ENCODE measurements at places on chromosomes 12 and 14. TPM values are rescaled to one million over a fixed set of nuclear protein-coding genes. Genes with fewer than 3 reads are reported as not detected.
A peak's percentile ranks its signal among the peaks of the same experiment; 100 is the strongest.

TEDC1 gene
- 34.4 TPM for polyA plus RNA-seq

DNA sequence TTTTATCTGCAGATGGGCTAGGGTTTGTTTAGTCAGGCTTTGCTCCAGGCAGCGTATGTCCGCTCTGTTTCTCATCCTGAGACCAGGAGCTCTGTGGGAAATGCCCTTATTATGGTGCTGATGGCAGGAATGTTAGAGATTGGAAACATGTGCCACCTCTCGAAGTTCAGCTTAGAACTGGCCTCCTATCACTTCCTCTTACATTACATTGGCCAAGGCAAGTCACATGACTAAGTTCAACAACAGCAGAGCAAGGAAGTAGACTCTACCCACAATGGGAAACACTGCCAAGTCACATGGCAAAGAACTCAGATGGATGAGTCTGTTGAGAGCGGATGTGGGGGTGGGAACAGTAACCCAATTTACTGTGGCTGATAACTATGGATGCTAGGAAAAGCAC lies 161.9 kb upstream of the WSCD2 start:
- DNase-seq, result no peak

- DNase-seq, result no peak
Observed at GRCh38 chr14:65854215-65854614, 441.7 kb downstream of the FUT8 start.

DNA sequence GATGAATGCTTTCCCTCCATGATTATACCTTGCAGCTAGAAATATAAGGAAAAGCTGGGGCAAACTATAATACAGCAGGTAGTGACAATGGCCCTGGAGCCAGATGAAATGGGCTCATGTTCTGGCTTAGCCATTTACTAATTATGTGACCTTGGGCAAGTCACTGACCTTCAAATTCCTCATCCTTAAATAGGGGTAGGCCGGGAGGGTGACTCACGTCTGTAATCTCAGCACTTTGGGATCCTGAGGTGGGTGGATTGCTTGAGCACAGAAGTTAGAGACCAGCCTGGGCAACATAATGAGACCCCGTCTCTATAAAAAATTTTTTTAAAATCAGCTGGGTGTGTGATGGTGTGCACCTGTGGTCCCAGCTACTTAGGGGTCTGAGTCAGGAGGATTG lies 155.4 kb downstream of the C12orf75 start:
- no peak for DNase-seq

- DNase-seq, result peak; percentile 56
Observed at GRCh38 chr12:100267603-100268281, 765 bp downstream of the SCYL2 start.

- DNase-seq, result no peak
Observed at GRCh38 chr14:67859169-67859749, 39.7 kb downstream of the RAD51B start.

RNASE7 gene
- not detected for polyA plus RNA-seq

DNA sequence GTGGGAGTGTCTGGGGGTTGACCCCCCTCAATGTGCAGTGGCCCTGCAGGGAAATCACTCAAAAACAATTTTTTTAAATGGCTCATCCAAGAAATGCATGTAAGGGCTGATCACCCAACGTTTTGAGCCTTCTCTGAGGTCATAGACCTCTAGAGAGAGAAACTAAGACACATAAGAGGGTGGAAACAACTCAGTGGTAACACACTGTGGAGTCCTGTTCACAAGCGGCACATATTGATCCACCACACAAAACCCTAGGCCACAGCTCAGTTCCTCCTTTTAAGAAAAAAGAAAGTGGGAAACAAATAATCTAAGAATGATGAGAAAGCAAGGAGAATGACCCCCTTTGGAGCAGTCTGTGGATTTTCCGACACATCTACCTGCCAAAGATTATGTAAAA lies 83.0 kb upstream of the METAP2 start:
- DNase-seq, result no peak

DNA sequence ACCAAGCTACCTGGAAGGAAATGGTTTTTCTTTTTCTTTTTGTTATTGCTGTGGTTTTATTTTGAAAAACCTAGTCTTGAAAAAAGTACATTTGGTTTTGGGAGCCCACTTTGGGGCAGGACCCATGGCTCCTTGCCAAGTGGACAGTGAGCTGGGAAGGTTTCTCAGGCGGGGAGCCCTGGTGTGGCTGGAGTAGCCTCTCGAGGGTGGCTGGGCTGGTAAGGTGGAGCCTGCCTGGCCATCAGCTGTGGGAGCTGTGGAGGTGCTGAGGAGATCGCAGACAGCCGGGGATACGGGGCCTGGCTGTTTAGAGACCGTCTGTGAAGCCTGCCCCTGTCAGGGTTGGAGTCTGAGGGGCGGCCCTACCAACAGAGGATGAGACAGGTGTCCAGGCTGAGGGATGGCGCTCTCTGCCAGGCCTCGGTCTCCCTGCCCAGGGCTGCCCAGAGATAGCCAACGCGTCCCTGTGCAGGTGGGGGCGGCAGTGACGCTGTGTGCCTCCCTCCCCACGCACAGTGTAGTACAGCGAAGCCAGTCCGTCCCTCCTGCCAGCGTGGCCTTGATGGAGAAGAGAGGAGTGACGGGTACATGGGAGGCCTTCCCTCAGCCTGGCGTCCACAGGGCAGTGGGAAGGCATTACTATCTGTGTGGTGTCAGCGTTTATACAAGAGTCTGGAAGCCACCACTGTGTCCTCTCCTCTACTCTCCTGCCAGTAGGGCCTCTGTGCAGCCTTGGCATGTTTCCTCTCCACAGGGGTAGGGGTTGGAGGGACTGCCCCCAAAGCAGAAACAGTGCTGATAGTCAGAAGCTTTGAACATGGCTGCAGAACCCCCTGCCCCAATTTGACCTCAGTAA lies 5.9 kb downstream of the RIN3 start:
- no peak for DNase-seq

DGLUCY gene
- polyA plus RNA-seq, result 49.6 TPM

- no peak for DNase-seq
Observed at GRCh38 chr12:120872487-120872886, 31.7 kb downstream of the SPPL3 start.

DNA sequence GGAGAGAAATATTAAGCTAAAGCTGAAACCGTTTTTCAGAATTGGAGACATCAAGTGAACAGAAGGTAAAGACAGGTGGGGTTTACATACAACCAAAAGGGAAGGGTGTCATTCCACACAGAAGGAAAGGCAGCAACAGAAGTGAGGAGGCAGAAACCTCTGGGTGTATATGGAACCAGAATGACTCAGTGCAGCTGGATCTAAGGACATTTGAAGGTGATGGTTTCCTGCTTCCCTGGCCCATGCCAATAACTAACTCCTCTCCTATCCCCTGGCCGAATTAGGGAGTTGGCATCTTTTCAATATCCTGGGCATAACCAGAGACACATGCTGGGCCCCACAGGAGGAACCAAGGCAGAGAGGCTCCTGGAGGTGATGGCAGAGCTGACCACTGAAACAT lies 8.4 kb downstream of the NCKAP5L start:
- no peak for DNase-seq

DNA sequence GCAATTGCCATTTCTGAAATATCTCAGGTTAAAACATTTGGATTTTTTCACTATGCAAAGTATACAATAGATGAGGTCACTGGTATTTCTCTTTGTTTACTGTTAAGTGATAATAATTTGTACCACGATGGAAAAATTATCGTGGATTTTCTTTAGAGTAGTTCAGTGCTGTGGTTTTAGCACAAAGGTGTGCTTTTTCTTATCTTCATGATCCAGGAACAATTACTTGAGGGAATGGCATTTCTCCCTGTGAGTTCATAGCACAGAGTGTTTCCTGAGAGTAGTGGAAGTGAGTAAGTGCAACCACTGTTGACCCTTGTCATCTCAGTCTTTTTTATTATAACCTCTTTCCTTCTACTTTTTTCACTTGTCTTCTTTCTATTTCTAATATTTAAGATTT lies 86.8 kb downstream of the FGD4 start:
- no peak for DNase-seq

DNA sequence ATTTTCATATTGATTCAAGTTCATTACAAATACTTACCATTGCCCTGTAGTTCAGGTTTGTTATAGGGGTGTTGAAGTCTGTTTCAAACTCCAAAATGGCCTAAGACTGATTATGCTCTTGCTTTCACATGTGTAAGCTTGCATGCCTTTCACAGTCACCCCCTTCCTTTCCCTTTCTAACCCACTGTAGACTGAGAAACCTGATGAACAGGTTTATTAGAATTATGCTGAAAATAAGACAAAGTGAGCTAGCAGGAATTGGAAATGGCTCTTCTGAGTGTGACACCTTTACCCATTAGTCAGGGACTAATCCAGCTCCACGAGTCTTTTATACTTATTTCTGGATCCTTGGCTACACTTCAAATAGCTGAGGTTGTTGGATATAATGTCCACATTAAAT lies 38.9 kb downstream of the FBXO33 start:
- no peak for DNase-seq

- no peak for DNase-seq
Observed at GRCh38 chr12:108566452-108566851, 4.1 kb downstream of the ISCU start.

DNA sequence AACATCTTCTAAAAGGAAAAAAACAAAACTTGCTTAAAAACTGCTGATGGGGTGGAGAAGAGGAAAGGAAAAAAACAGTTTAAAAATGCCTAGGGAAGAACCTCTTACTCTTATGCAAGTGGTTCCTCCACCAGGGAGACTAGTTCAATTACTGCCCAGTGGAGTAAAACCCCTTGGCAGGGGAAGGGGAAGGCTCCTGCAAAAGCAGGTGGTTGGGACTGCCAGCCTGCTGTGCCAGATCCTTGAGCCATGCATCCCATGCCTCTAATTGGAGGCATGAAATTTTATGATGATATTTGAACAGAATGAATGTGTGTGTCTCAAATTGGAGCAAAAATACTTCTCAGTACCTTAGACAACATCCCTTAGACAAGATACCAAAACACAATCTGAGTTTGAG lies 118.8 kb downstream of the FSCB start:
- no peak for DNase-seq

- DNase-seq, result no peak
Observed at GRCh38 chr14:64040044-64040443, 187.2 kb downstream of the SYNE2 start.

GRCh38 chr12:64252681-64253080 lies 30.6 kb upstream of the KICS2 start:
- no peak for DNase-seq

GRCh38 chr12:63151623-63152320 lies 771 bp upstream of the AVPR1A start:
- DNase-seq, result peak; percentile 86

ANHX gene
- polyA plus RNA-seq, result not detected

NDUFB1 gene
- 336 TPM for polyA plus RNA-seq

DNA sequence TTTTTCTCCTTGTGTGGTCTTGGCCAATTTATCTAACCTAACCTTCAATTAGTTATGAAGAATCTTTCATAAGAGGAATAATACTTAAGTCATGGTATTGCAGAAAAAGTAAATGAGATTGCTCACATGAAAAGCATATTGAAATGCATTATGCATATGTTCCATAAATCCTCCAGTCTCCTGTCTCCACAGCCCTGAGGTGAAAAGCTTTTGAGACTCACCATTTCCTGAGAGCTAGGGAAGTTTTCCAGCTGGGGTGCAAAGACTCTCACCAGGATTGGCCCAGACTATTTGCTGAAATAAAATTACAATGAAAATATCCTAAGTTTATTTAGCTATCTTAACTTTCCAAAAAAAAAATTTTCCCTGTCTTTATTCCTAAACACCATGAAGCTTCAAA lies 723.8 kb upstream of the FLRT2 start:
- peak; percentile 60 for DNase-seq

KRT73 gene
- not detected for polyA plus RNA-seq

PTPRR gene
- polyA plus RNA-seq, result 1.3 TPM

INHBE gene
- polyA plus RNA-seq, result 10.8 TPM

DNA sequence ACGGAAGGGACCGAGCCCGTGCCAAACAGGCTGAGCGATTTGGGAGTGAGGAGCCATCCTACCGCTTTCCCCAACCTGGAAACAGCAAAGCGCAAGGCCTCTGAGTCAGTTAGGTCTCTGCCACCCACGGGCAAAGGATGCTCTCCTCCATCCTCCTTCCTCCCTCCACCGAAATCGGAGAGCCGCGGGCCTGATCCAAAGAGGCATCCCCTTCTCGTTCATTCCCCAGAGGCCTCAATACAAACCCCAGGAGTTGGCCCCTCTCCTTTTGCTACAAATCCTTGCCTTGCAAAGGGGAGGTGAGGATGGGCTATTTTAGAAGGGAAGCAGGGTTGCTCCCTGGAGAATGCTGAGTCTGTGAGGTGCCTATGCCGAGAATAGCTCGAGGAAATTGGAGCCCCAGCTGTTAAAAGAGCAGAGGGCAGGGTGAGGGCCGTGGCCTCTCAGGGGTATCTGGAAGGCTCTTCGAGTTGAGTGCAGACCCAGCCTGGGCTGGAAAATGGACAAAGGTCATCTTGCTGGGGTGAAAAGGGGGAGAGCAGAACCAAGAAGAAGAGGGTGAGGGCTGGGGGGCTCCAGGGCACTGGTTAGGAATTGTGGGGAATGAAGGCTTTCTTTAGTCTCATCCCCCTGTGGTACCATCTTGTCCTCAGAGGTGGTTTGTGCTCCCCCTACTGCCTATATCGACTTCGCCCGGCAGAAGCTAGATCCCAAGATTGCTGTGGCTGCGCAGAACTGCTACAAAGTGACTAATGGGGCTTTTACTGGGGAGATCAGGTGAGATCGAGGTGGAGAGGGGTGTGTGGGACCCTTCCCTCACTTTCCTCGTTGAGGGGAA lies 1.1 kb downstream of the TPI1 start:
- DNase-seq, result peak; percentile 37

MDM1 gene
- polyA plus RNA-seq, result 19.3 TPM

DNA sequence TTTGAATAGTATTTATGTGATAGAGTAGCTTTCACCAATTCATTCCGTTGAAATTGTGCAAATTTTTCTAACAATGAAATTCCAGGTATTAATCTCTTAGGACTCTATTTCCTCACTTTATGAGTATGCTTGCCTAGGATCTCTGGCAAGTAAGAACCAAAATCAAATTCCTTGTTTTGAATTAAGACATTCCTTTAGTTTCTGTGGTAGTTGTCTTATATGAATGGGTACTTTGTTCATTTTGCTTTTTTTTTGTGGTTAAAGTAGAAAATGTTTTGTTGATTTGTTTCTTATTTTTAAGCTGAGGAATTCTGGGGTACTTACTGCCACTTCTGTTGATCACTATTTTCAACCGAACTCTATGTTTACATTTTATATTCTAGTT lies 59.8 kb downstream of the KITLG start:
- no peak for DNase-seq

CCDC175 gene
- polyA plus RNA-seq, result not detected

GRCh38 chr12:57139796-57140649 lies 7.4 kb downstream of the LRP1-AS start:
- DNase-seq, result no peak

Measured in brain (organoid and tissue), 16 donors.